ENCODE measurements at places on chromosomes 4 and X. TPM values are rescaled to one million over a fixed set of nuclear protein-coding genes. Genes with fewer than 3 reads are reported as not detected.

- DNase-seq = no peak
These were observed 48.2 kb upstream of the H2AZ1 start for GRCh38 chr4:99998062-99998867.

DNA sequence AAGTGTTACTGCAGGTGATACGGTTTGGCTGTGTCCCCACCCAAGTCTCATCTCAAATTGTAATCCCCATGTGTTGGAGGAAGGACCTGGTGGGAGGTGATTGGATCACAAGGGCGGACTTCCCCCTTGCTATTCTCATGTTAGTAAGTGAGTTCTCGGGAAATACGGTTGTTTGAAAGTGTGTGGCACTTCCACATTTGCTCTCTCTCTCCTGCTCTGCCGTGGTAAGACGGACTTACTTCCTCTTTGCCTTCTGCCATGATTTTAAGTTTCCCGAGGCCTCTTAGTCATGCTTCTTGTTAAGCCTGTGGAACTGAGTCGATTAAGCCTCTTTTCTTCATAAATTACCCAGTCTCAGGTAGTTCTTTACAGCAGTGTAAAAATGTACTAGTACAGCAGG lies 65.2 kb upstream of the SLC7A11 start:
- no peak for DNase-seq

DNA sequence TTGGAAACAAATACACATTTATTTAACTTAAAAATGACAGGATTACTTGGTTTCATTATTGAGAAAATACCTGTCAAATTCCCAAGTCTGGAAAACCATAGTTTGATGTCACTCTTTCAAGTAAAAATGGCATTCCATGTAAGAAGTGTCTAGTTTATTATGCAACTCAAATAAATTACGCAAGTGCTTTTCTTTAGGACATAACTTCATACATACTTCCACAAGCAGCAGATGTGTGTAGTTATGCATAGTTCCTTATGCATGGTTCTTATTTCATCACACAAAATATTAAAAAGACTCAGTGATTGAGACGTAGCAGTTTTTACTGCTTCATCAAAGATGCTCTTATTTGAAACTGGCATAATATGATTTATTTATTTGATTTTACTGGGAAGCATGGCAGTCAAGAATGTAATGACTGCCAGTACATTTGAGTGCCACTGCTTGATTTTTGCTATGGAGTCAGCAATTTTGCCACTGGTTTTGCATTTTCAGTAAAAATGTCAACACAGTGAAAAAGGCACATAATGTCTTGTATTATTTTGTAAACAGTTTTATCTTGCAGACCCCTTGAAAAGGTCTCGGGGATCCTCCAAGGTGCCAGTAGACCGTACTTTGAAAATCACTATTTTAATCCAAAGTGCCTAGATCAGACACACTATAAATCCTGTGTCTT lies 62.1 kb downstream of the CLCN3 start:
- no peak for DNase-seq

The GPRASP3 gene
- 0.52 TPM for polyA plus RNA-seq
